Mesenteric fat pad (tissue), 1 donor: ENCODE measurements at places on chromosomes 13 and 19. TPM values are rescaled to one million over a fixed set of nuclear protein-coding genes. Genes with fewer than 3 reads are reported as not detected.

The CRLF1 gene
- total RNA-seq: 30.7 TPM

The FAAP24 gene
- 0.84 TPM for total RNA-seq

The MYCBP2 gene
- 238 TPM for total RNA-seq

GRCh38 chr19:1274081-1274851 is 1.1 kb upstream of the FAM174C start:
- DNase-seq: no peak

DNA sequence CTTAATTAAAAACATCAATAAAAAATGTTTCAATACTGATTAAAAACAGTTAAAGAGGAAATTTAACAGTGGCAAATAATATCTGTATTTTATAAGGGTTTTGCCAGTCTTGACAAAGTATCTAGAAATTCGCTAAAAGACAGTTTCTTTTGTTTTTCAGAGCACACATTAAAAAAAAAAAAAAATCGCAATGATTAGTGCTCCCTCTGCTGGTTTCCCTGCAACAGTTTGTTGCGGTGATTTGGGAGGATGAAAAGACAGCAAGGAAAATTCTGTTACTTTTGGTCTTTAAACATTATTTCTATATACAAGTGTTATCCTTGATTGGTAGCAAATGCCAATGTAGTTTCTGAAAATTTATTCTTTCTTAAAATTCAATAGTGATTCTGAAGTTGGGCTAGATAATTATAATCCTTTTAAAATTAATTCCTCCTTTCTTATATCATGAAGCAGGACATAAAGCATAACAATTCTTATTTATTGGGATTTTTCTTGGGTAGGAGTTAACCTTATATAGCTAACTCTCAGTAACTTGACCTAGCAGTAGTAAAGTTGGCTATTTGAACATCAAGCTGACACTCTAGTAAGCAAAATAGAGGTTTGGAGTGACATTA is 23.1 kb upstream of the SPRY2 start:
- DNase-seq: no peak

- no peak for DNase-seq
Measured at GRCh38 chr13:28001049-28001448, 12.6 kb upstream of the URAD start.

DNA sequence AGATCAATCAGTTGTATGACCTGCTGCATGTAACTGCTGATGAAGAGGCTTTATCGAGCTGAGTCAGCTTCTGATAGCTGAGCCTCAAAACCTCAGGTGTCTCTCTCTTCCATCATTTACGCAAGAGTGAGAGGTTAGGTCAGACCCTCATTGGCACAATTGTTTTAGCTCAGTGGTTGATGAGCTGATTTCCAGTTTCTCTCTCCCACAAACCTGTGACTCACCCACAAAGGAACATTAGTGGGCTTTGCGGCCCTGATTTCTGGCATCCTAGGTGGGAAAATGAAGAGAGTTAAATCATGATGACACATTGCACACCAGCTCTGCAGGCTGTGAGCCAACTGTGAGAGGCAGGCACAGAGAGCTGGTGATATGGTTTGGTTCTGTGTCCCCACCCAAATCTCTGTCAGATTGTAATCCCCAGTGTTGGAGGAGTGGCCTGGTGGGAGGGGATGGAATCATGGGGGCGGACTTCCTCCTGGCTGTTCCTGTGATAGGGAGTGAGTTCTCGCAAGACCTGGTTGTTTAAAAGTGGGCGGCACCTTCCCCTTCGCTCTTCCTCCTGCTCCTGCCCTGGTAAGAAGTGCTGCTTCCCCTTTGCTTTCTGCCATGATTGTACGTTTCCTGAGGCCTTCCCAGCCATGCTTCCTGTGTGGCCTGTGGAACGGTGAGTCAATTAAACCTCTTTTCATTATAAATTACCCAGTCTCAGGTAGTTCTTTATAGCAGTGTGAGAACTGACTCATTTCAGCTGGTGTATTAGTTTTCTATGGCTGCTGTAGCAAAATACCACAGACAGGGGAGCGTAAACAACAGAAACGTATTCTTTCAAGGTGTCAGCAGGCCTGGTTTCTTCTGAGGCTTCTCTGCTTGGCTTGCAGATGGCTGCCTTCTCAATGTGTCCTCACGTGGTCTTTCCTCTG is 33.5 kb upstream of the TMTC4 start:
- no peak for DNase-seq

DNA sequence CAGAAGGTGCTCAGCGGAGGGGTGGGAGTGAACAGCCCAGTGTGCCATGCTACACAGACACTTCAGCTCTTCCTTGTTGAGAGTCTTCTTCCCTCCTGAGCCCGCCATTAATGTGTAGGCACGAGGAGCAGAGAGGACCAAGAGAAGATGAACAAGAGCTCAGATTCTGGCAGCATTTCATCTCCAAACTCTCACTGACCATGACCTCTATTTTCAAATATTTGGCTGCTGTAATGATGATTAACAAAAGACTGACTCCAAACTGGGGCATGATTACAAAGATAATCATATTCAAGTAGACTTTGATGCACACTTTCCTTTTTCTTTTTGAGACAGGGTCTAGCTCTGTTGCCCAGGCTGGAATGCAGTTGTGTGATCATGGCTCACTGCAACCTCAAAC is 236.5 kb downstream of the DCLK1 start:
- no peak for DNase-seq

DNA sequence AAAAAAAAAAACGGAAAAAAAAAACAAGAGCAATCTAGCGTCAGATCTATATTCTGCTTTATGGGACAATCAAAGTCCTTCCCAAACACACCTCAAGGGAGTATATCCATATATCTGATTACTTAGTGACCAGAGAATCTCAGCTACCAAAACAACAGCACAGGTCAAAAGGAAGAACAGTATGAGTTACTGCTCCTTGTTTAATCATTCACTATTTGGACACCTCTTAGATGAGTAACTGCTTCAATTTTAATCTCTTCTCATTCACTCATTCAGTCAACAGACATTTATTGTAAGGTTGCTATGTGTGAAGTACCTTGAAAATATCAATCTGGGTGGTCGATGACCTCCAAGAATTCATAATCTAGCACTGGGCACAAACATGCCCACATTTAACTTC is 193.2 kb downstream of the IRS2 start:
- DNase-seq: no peak

GRCh38 chr19:11021760-11022144 is 60.9 kb downstream of the SMARCA4 start:
- no peak for DNase-seq

- no peak for DNase-seq
Measured at GRCh38 chr13:54210397-54211049, 1181.9 kb downstream of the OLFM4 start.

- no peak for DNase-seq
Measured at GRCh38 chr13:106683179-106683578, 115.2 kb upstream of the ARGLU1 start.
